ENCODE measurements at places on chromosomes 6 and 20. TPM values are rescaled to one million over a fixed set of nuclear protein-coding genes. Genes with fewer than 3 reads are reported as not detected.

Gene ECHDC1
- total RNA-seq, result 31.9 TPM

GRCh38 chr6:98687752-98688151 lies 146.6 kb upstream of the POU3F2 start:
- DNase-seq, result no peak

Gene CCR6
- total RNA-seq, result not detected

DNA sequence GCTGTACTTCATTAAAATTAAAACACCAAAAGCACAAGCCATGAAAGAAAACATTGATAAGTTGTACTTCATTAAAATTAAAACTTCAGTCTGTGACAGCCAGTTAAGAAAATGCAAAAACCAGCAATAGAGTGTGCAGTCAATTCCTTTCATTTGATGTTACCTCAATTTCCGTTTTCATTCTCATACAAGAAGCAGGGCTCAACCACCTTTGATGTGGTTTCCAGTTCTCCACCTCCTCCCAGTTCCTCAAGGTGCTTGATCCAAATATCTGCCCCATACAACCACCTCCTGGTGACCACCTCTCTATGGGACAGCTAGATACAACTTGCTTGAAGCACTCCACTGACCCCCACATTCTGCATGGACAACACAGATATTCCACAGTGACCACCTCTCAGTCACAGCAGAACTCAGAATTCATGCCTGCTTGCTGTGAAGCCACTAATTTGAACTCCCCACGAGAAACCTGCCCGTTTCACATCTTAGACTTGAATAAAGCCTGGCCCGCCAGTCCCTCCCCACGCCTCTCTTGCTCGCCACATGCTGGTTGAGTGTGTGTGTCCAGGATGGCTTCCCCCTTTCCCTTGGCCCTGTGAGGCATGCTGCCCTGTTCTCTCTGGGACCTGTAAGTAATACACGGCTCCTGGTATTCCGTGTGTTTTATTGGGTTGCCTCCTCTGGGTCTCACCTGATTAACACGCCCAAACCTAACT lies 66.1 kb downstream of the FAM50B start:
- DNase-seq, result no peak

DNA sequence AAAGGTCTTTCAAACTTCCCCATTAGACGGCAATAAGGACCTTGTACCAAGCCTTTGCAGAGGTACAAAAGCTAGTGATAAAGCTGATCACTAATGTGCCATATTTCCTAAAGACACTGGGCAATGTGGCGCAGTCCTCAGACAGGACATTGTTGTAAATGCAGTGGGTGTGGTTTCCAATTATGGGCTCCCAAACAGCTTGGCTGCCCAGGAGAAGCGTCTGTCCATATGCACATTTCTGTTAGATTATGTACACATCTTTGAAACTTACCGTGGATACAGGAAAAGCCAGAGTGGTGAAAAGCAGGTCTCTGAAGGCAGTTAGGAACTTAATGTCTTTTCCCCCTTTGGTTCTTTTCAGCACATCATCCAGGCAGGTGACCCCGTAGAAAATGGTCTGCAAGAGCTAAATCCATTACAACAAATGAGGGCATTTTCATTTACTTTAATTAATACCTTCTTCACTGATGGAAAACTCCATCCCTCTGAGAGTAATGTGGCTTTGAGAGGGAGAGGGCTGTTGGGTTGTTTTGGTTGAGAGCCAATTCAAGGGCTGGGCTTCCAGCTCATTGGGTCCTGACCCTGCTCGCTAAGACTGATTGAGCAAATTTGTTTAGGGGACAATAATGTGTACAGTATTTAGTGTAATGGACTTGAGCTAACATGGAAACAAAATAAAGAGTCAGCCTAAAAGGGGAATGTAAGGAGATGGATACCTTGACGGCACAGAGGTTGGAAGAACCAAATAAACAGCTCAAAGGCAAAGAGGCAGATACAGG lies 10.4 kb downstream of the ADTRP start:
- no peak for DNase-seq

DNA sequence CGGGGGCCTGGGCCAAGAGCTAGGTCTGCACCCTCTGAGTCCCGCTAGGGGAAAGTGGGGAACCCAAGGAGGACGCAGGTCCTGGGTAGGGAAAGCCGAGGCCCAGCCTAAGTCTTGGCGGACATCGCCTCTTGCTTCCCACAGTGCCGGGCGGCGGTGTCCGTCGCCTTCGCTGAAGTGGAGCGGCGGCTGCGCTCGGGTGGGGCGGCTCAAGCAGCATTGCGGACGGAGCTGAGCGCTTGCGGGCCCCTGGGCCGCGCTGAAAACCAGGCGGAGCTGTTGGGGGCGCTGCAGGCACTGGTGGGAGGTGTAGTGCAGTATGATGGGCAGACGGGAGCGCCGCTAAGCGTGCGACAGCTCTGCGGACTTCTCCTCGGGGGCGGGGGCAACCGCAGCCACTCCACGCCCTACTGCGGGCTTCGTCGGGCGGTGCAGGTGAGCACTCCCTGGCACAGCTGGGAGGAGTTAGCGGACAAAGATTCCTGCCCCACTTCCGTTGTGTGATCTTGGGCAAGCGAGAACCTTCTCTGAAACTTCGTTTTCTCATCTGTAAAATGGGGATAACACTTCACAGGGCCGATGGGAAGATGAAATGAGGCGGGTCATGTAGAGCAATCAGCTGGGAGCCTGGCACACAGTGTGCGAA lies 4.2 kb downstream of the PRSS16 start:
- DNase-seq, result peak; percentile 26

Gene CTNNBL1
- total RNA-seq, result 50.5 TPM

Gene SNAP25
- not detected for total RNA-seq

Gene GGTLC1
- not detected for total RNA-seq

Gene IL17F
- not detected for total RNA-seq

Gene CDH22
- 0.67 TPM for total RNA-seq

- DNase-seq, result no peak
These were observed 321.7 kb downstream of the CENPW start for GRCh38 chr6:126661646-126662045.

DNA sequence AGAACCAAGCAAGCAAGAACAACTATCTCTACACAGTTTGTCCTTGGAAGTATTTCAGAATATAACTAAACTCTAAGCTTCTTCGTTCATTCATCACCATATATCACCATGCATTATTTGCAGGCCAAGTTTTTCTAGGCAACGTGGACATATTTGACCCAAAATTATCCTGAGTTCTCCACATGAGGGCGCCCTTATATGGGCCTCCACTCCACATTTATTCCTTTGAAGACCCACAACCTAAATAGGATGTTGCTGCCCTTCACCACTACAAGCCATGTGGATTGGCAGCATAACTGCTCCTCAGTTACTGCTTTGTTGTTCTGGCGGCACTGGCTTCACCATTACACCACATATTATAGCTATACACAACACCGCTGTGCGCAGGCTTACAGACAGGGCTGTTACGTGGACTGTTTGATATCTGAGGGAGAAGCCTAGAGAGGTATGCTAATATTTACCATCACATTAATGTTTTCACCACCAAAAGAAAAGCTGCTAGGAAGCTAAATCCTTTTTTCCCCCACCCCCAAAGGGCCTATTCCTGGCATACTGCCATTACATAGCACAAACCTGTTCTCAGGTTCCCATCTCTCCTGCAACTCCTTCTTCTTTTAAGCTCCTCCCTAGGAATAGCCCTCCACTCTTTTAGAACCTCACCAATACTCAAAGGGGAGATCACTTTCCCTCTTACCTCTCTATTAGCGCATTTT lies 411.7 kb downstream of the C6orf118 start:
- no peak for DNase-seq

Gene ZC2HC1B
- total RNA-seq, result not detected

Gene MMP24OS
- total RNA-seq, result 41.6 TPM

GRCh38 chr6:124026694-124027093 lies 223.0 kb downstream of the NKAIN2 start:
- no peak for DNase-seq

GRCh38 chr6:117506180-117506835 lies 23.8 kb downstream of the DCBLD1 start:
- DNase-seq, result no peak

GRCh38 chr20:54502179-54502578 lies 26.8 kb downstream of the DOK5 start:
- DNase-seq, result no peak

GRCh38 chr6:90350689-90351554 lies 54.3 kb upstream of the BACH2 start:
- no peak for DNase-seq

DNA sequence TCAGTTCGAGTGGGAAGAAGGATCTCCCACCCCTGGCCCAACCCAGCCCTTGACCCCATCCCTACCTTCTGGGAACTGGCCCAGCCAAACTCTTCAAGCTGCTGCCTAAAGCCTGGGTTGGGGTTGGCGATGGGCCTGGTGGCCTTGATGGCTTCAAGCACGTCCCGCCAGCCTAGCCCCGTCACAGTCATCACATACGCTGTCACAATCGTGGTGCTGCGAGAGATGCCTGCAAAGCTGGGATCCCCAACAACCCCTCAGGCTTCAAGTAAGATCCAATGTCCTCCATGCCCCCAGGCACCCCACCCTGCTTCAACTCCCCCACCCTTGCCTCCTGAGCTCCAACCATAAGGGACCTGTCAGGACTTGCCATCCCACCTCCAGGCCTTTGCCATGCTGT lies 7.8 kb downstream of the DUSP15 start:
- no peak for DNase-seq

- DNase-seq, result no peak
These were observed 33.3 kb upstream of the SASH1 start for GRCh38 chr6:148309301-148309700.

DNA sequence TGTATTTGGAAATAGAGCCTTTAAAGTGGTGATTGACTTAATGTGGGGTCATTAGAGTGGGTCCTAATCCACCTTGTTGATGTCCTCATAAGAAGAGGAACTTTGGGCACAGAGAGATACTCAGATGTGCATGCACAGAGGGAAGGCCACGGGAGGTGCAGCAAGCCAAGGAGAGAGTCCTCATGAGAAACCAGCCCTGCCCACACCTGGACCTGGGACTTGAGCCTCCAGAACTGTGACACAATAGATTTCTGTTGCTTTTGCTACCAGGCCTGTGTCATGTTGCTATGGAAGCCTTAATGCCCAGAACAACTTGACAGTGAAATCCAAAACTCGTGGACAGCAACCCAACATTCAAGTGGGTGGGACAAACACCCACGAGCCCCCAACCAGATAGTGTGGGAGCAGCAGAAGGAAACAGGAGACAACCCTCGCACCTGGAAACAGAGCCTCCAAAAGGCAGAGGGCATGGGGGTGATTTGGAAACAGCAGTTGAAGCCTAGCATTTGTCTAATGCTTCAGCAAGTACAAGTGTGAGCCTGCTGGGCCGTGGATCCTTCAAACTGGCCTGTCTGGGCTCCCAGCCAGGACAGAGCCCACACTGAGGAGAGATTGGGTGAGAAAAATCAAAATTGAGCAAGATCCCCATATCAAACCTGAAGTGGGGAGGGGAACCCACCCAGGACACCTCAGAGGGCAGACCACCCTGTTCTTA lies 201.0 kb upstream of the CST7 start:
- DNase-seq, result no peak

Gene RSPH3
- 13.2 TPM for total RNA-seq

Gene TAGAP
- 0.75 TPM for total RNA-seq

- no peak for DNase-seq
These were observed 168.7 kb upstream of the PRSS16 start for GRCh38 chr6:27078734-27079357.

DNA sequence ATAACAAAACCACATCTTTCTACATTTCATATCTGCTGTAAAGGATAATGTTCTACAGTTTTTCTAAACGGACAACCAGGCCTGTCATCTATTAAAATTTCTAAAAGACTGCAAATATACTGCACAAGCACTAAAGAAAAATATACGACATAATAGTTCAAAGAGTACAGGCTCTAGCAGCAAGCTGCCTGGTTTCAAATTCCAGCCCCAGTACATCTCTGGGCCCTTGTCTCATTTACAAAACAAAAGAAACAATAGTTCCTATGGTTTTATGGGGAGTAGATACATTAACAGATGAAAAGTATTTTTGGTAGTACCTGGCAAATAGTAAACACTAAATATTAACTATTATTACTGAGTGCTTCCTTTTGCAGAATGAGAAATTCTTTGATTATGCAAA lies 24.1 kb downstream of the DEK start:
- DNase-seq, result no peak

GRCh38 chr20:9903048-9903655 lies 64.3 kb upstream of the PAK5 start:
- DNase-seq, result no peak

DNA sequence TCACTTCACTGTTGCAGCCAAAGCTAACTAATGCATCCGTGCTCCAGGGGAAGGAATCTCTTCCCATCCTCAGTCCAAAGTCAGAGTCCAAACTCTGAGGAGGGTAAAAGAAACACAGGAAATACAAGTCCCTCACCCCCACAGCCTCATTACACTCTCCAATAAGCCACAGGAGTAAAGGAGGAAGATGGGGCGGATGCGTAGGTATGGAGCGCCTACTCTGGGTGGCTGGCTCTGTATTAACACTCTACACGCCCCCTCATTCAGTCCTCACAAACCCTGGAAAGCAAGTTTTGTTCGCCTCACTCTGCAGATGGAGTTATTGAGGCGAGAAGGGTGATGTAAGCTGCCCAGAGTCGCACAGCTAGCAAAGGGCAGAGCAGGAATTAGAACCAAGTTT lies 242.9 kb downstream of the NRN1 start:
- DNase-seq, result no peak

Gene SPEF1
- total RNA-seq, result not detected

DNA sequence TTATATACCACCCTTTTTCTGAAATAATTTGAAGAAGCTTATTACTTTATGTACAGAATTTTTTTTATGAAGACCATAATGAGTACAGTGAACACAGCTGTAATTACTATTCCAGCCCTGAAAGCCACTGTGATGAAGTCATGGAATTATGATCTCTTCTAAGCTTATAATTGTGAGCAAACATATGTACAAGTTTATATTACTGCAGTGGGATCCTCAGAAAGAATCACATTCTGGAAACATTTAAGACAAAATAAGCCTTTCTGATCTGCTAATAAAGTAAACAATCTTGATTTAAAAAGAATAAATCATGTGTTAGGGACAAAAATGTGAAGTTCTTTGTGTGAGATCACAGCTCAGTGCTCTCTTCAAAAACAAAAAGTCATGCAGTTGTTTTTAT lies 560.4 kb downstream of the CD109 start:
- no peak for DNase-seq

Gene TMEM151B
- total RNA-seq, result 0.21 TPM

DNA sequence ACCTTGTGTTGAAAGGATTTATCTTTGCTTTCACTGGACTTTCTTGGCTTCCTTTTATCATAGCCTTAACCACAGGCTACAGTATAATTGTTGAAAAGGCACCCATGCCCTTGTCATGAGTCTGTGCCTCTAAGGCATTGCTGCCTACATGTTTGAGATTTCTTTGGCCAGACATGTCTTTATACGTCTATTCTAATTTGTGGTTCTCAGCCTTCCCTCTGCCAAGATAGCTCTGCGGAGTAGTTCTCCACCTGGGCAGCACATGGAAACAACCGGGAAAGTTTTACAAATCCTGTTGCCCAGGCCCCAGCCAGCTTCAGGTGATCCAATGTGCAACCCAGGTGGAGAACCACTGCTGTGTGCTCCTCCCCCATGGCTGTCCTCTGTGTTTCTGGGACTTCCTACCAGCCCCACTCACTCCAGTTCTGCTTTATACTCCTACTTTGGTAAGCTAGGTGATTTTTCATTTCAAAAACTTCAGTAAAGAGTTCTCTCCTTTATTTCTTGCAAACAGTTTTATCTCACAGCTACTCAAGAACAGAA lies 159.6 kb upstream of the MYLIP start:
- no peak for DNase-seq

GRCh38 chr6:142647449-142648035 lies 297.4 kb downstream of the HIVEP2 start:
- no peak for DNase-seq

- no peak for DNase-seq
These were observed 6.6 kb downstream of the TM9SF4 start for GRCh38 chr20:32116079-32116521.

- DNase-seq, result peak; percentile 36
These were observed 55.0 kb upstream of the HLA-A start for GRCh38 chr6:29887330-29887818.

Measured in heart left ventricle (tissue), 16 donors.